ENCODE measurements at places on chromosomes 2 and 18.

GRCh38 chr18:25244170-25244569 is 107.8 kb downstream of the ZNF521 start:
- DNase-seq = no peak

DNA sequence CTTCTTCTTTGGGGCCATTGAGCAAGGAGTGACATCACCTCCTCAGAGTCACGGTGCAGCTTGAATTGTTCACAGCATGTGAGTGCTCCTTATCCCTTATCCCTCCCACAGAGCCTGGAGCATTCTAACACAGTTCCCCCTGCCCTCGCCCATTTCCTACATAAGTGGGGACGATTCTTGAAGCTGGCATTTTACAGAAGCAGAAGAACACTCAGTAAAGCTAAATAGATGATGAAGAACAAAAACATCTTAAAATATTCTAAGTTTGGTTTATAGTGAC is 135.8 kb upstream of the APCDD1 start:
- no peak for DNase-seq

DNA sequence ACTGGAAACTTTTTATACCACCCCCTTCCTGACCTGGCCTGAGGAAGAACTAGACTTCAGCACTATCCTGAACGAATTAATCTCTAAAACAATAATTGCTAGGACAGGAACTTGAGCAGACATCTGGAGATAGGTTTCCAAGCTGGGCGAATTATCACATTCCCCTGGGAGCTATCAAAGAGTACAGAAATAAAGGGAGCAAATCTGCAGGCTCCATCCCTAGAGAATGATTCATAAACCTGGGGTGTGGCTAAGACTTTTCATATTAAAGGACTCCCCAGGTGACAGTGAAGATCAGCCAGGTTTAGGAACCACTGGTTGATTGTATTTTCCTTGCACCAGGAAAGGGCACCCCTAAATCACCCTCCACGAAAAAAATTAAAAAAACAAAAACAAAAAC is 105.6 kb upstream of the NOL4 start:
- no peak for DNase-seq

- no peak for DNase-seq
Measured at GRCh38 chr2:96095116-96095636, 21.2 kb downstream of the ADRA2B start.

GRCh38 chr2:230202430-230203109 is 17.2 kb downstream of the SP110 start:
- no peak for DNase-seq

GRCh38 chr18:38250971-38251370 is 685.4 kb upstream of the CELF4 start:
- no peak for DNase-seq

GRCh38 chr18:63320123-63320974 is 780 bp upstream of the BCL2 start:
- peak; percentile 89 for DNase-seq

GRCh38 chr2:240811346-240812300 is 8.4 kb downstream of the KIF1A start:
- no peak for DNase-seq

DNA sequence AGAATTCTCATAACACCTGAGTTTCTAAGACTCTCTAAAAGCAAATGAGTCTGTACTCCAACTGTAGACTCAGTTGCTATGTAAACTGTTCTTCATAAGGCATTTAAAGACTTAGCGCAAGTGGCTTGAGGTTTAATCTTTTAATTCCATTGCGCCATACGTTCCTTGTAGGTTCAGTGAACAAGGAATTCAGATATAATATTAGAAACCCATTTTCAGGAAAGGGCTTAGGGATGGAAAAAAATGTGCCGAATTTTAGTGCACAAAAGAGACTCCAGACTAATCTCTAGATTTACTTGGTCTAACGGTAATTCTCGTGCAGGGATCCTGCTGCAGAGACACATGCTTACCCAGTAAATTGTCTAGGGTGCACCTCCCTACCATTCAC is 268.9 kb upstream of the TANK start:
- DNase-seq = no peak

GRCh38 chr2:2823061-2823753 is 492.1 kb upstream of the MYT1L start:
- DNase-seq = no peak

DNA sequence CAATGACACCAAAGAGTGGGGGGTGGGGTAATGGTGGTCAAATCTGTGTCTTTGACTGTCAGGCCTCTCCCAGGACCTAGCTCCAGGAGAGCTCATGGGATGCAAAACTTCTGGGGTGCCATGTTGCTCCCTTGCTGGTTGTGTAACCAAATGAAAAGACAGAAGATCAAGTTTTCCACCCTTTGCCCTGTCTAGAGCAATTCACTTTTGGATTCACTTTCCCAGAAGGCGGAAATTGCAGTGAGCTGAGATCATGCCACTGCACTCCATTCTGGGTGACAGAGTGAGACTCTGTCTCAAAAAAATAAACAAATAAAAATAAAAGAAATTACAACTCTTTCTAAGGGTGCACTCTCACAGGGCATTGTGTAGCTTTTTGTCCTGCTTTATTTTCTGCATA is 34.9 kb upstream of the PLA2R1 start:
- DNase-seq = no peak

DNA sequence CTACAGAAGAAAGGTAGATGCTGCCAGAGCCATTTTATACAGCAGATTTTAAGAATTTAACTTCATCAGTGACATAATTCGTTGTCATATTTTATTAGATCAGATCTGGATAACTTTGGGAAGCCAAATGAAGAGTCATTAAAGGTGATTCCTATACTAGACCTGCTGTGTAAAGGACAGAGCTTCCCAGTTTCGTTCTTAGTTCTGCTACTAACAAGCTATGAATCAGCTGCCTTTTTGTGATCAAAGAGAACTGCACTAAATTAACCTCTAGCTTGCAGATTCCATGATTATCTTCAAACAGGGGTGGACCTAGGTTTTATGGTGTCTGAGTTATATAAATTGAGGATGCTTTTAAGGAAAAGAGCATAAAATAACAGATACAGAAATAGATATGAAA is 926.5 kb upstream of the ACVR2A start:
- DNase-seq = no peak

GRCh38 chr2:11065833-11066485 is 89.3 kb upstream of the SLC66A3 start:
- no peak for DNase-seq

DNA sequence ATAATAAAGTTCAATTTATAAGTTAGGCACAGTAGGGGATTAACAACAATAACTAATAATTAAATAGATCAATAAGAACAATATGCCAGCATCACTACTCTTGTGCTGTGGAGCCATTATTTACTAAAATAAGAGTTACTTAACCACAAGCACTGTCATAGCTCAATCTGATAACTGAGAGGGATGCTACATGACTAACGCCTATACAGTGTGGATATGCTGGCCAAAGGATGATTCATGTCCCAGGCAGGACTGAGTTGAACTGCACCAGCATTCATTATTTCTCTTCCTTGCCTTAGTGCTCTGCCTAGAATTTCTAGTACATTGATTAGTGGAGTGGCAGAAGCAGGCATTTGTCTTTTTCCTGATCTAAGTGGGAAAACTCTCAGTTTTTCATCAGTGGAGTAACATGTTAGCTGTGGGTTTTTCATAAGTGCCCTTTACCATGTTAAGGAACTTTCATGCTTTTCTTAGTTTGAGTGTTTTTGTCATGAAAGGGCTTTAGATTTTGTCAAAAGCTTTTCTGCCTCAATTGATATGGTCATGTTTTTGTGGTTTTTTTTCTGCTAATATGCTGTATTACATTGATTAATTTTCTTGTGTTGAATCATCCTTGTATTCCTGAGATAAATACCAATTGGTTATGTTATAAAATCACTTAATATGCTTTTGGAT is 21.7 kb downstream of the KIAA1328 start:
- DNase-seq = no peak

DNA sequence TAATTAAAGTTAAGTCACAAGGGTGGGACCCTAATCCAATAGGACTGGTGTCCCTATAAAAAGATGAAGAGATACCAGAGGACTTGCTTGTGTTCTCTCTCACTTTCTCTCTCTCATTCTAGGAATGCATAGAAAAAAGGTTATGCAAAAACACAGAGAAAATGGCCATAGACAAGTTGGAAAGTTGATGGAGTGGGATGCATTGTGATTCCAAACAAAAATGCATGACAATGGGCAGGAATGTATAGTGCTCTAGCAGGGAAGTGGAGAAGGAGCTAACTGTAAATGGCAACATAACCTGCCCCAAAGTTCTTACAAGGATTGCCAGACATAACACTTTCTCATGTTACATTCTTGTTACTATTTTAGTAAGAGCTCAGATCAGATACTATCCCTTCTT is 301.6 kb upstream of the LRATD1 start:
- no peak for DNase-seq

GRCh38 chr18:36558234-36558633 is 260.7 kb downstream of the FHOD3 start:
- DNase-seq = peak; percentile 7

GRCh38 chr2:207256476-207257207 is 90.9 kb upstream of the KLF7 start:
- no peak for DNase-seq

DNA sequence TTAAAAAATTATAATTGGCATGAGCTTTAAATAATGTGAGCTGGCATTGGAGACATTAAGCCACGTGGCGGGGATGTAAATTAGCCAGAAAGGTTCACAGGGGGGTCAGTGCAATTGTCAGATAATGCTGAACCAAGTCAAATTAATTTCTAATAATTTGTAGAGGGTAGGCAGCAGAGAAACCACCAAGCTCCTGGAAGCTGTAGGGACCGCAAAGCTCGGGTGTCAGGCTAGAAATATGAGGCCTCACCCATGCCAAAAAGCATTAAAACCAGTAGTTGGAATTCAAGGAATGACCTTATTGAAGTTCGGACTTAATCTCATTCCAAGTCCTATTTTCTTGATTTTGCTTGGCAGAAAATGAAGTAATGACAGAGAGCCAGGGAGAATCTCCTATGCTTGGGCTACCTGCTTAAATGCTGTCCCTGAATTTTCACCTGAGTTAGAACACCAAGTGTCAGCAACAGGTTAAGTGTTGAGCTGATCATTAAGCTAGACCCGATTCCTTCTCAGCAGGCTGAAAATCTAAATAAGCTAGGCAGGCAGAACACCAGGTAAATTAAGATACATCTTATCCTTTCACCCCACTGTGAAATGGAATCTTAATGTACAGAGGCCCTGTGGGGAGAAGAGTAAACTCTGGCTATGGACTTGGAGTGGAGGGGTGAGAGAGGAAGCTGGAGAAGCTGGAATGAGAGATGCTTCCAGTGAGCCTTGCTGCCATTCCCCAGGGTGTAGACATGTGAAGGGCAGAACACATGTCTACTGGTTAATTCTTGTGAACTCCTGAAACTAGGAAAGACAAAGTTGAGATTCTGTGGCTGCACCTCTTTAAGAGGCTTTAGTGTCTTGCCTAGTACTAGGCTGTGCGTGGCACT is 520.0 kb downstream of the SLC4A3 start:
- peak; percentile 8 for DNase-seq

GRCh38 chr2:43054367-43054766 is 172.0 kb downstream of the ZFP36L2 start:
- DNase-seq = no peak

DNA sequence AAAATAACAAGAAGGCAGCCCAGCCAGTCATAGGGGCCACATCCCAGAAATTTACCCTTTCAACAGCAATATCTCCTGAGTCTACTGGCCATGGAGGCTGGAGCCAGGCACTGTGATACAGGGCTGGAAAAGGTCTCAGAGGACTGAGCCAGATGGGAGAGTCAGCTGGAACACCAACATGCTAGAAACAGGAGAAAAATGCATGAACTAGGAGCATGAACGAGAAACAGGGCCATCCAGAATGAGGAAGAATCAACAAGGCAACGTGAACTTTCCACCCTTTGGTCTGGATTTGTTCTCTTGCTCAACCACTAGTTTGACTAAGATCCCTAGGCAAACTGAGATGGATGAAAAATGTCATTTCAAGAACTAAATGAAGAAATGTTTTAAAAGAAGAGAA is 13.1 kb downstream of the PID1 start:
- no peak for DNase-seq

GRCh38 chr2:178043266-178043665 is 29.3 kb downstream of the PDE11A start:
- no peak for DNase-seq

All from renal pelvis (tissue), 12 donors.